ENCODE measurements at places on chromosomes 6 and 20. TPM values are rescaled to one million over a fixed set of nuclear protein-coding genes. Genes with fewer than 3 reads are reported as not detected.
A peak's percentile ranks its signal among the peaks of the same experiment; 100 is the strongest.

PRR18 gene
- total RNA-seq, result 0.94 TPM

HCK gene
- 30.8 TPM for total RNA-seq

PXMP4 gene
- total RNA-seq, result 47.5 TPM

HAO1 gene
- total RNA-seq, result not detected

MYT1 gene
- total RNA-seq, result not detected

DNA sequence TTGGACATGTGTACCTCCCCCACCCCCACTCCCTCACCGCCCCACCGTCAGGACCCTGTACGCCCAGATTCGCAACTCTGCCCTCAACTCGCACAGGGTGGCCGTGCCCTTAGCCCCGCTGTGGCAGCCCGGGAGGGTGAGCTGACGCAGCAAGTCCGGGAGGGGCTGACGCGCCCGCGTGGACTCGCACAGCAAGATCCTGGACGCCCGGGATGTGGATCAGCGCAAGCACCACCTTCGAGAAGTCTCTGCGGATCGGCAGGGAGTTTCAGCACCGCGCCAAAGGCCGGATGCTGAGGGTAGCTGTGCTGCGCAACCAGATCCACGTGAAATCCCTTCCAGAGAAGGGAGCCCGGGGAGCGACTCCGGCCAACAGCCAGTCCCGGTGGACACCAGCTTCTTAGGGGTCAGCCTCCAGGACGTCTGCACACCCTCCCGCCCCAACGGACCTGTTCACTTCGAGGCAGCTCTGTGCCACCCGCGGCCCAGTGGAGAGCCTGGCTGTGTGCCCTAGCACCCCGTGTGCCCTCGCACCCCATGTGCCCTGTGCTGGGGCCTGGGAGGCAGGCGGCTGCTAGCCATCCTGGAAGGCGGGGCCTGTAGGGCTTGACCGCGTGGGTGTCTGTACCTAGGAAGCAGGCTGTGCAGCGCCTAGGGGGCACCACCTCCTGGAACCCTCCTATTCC lies 6.7 kb upstream of the GJA10 start:
- peaks cover 28% of the 10 kb centered on the region for H3K27me3 ChIP-seq
- peak; percentile 74 for DNase-seq
- H3K36me3 ChIP-seq, result no peaks in the 10 kb centered on the region
- no peak overlapping the region for H3K4me3 ChIP-seq
- no peak overlapping the region for H3K27ac ChIP-seq
- H3K4me1 ChIP-seq, result no peaks in the 10 kb centered on the region

- peaks cover 11% of the 10 kb centered on the region for H3K4me1 ChIP-seq
- H3K4me3 ChIP-seq, result no peak within 1 kb of the TSS
- H3K27ac ChIP-seq, result no peak within 1 kb of the TSS
- DNase-seq, result peak; percentile 54
- H3K36me3 ChIP-seq, result no peaks in the 10 kb centered on the region
Observed at GRCh38 chr20:62219992-62220665, at the start of gene HRH3. TSS of gene HRH3 (minus strand) at chr20:62220278. CDS start at chr20:62219970, 308 bp downstream.

DNA sequence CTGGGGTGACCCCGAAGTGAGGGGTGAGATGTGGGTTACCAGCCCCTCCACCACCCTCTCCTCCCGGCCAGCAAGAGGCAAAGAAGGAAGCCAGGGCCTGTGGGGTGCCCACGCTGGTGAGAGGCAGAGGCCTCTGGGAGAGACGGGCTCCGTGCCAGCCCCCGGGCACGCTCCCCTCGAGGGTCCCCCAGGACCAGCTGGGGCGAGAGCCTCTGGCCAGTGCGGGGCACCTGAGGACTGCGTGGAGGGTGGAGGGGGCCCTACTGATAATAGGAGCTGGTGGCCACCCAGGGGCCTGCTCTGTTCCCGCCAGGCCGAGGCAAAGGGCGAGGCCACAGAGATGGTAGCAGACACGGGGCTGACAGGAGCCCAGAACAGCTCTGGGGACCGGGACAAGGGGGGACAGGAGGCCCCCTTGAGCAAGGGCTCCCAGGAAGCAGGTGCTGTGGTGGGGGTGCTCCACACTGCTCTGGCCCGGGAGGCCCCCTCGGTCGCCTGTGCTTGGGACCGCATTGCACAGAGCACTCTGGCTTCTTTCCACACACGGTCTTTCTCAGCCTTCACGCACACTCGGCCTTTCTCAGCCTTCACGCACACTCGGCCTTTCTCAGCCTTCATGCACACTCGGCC lies 226.9 kb downstream of the TTLL2 start:
- peaks cover 21% of the 10 kb centered on the region for H3K4me1 ChIP-seq
- no peak for DNase-seq
- no peaks in the 10 kb centered on the region for H3K27me3 ChIP-seq
- no peaks in the 10 kb centered on the region for H3K36me3 ChIP-seq
- H3K27ac ChIP-seq, result peak overlapping the region; percentile 14

DNA sequence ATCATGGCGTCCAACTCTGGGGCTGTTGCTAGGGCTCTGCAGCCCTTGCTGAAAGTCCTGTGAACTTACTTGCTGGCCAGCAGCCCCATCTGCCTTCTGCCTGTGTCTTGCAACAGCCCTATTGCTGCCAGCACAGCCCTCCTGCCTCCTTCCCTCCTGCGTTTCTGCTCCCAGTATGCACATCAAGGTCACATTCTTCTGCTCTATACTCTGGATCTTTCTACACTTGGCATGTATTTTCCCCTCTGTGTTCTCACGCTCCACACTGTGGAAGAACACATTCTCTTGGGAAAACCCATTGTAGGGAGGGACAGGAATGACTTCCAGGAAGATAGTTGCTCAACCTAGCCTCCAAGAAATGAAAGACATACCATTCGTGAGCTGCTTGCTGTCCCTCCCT lies 80.9 kb upstream of the PHACTR2 start:
- no peaks in the 10 kb centered on the region for H3K27me3 ChIP-seq
- no peak overlapping the region for H3K27ac ChIP-seq
- H3K4me1 ChIP-seq, result peaks cover 12% of the 10 kb centered on the region
- DNase-seq, result no peak
- H3K4me3 ChIP-seq, result no peak overlapping the region

GRCh38 chr20:50408526-50409364 lies 101.4 kb upstream of the PTPN1 start:
- no peaks in the 10 kb centered on the region for H3K4me1 ChIP-seq
- DNase-seq, result no peak
- no peaks in the 10 kb centered on the region for H3K27me3 ChIP-seq
- H3K4me3 ChIP-seq, result no peak overlapping the region
- H3K27ac ChIP-seq, result no peak overlapping the region
- no peaks in the 10 kb centered on the region for H3K36me3 ChIP-seq

DNA sequence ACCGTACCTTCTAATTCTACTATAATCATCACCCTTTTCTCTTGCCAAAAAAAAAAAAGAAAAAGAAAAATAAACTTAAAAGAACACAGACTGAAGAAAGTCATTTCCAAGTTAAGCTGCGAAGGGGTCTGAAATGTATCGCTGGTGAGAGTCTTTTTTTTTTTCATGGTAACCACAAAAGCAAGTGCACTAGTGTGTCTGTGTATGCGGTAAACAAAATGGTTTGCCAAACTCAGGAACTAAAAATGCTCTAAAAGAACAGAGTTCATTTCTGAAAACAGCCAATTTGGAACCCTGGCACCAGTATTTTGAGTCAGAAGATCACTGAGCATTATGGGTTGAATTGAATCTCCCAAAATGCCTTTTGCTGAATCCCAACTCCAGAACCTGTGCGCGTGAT lies 46.6 kb downstream of the CDH4 start:
- H3K27ac ChIP-seq, result no peak overlapping the region
- H3K36me3 ChIP-seq, result no peaks in the 10 kb centered on the region
- H3K27me3 ChIP-seq, result no peaks in the 10 kb centered on the region
- DNase-seq, result no peak

DNA sequence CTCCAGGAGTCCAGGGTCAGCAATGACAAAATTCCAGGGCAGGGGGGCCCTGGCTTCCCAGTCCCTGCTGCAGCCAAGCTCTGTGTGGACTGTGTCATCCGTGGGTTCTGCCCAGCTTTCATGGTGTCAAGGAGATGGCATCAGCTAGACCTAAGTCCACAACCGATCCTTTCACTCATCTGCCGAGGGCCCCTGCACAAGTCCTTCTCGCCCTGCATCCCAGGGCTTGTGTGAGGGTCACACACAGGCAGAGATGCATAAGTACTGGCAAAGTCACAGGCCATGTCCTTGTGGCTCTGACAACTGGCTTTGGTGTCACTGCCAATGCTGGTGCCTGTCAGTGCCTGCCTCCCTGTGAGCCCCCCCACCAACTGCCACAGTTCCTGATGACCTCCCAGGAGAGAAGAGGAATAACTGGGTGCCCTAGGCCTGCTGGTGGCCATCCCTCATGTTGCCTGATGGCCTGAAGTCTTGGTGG lies 181.4 kb upstream of the CST7 start:
- no peak overlapping the region for H3K4me3 ChIP-seq
- no peak overlapping the region for H3K27ac ChIP-seq
- no peaks in the 10 kb centered on the region for H3K27me3 ChIP-seq
- no peaks in the 10 kb centered on the region for H3K4me1 ChIP-seq
- H3K36me3 ChIP-seq, result no peaks in the 10 kb centered on the region

- DNase-seq, result no peak
- peak overlapping the region; percentile 34 for H3K27ac ChIP-seq
- peaks cover 17% of the 10 kb centered on the region for H3K27me3 ChIP-seq
- H3K4me1 ChIP-seq, result peaks cover 3% of the 10 kb centered on the region
Observed at GRCh38 chr6:42137194-42137753, 5.1 kb downstream of the C6orf132 start.

DNA sequence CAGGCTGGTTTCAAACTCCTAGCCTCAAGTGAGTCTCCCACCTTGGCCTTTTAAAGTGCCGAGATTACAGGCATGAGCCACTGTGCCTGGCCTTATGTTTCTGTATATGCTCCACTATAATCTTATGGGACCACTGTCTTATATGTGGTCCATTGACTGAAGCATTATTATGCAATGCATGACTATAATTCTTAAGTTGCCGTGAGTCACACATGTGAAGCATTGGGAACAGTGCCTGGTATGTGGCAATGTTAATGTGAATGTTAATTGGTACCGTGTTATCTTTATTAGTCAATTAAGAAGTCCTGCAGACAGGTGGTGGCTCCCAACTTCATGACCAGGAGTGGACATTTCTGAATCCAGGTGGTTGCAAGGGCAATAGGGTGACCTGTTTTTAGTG lies 14.7 kb upstream of the ASXL1 start:
- H3K4me3 ChIP-seq, result no peak overlapping the region
- H3K4me1 ChIP-seq, result peaks cover 9% of the 10 kb centered on the region
- no peaks in the 10 kb centered on the region for H3K27me3 ChIP-seq
- DNase-seq, result no peak
- H3K36me3 ChIP-seq, result no peaks in the 10 kb centered on the region

- no peak overlapping the region for H3K4me3 ChIP-seq
- no peak overlapping the region for H3K27ac ChIP-seq
- H3K27me3 ChIP-seq, result no peaks in the 10 kb centered on the region
Observed at GRCh38 chr20:12287575-12287974, 369.9 kb downstream of the BTBD3 start.

GRCh38 chr6:131721161-131721560 lies 10.3 kb upstream of the CTAGE9 start:
- no peaks in the 10 kb centered on the region for H3K27me3 ChIP-seq
- no peaks in the 10 kb centered on the region for H3K4me1 ChIP-seq
- no peaks in the 10 kb centered on the region for H3K36me3 ChIP-seq

GRCh38 chr6:93794166-93794565 lies 374.8 kb upstream of the EPHA7 start:
- no peaks in the 10 kb centered on the region for H3K27me3 ChIP-seq
- no peaks in the 10 kb centered on the region for H3K4me1 ChIP-seq
- no peaks in the 10 kb centered on the region for H3K36me3 ChIP-seq
- no peak overlapping the region for H3K27ac ChIP-seq
- DNase-seq, result no peak

DNA sequence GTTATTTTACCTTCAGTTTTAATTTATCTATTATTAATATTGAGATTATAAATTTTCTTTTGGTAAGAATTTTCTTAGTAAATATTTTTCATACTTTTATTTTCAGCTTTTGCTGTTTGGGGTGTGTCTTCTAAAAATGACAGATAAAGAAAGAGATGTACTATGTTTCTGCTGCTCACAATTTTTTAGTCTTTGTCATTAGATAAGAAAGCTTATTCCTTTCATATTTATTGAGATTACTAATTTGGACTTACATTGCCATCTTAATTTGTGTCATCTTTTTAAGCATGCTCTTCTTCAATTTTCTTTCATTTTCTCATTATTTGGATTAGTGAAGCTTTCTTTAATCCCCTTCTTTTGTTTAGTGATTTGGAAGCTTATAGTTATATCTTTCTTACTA lies 13.6 kb upstream of the PHACTR2 start:
- H3K36me3 ChIP-seq, result no peaks in the 10 kb centered on the region
- no peak for DNase-seq
- H3K4me1 ChIP-seq, result no peaks in the 10 kb centered on the region
- H3K4me3 ChIP-seq, result no peak overlapping the region

DNA sequence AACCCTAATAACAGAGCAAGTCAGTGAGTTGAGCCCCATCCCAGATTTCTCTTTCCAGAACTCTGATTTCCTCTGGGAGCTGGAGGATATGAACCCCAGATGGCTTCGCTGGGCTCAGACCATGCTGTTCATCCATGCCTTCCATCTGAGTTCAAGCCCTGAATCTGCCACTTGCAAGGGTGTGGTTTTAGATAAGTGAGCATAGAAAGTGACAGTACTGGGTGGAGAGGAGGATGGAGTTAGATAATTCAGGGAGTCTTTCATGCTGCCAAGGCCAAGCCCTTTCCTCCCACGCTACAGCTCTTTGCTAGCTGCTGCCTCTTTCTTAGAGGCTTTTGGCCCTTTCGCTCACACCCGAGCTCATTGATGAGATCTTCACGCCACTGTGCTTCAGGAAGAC lies 57.2 kb upstream of the MAFB start:
- H3K36me3 ChIP-seq, result no peaks in the 10 kb centered on the region
- peaks cover 3% of the 10 kb centered on the region for H3K4me1 ChIP-seq
- DNase-seq, result no peak
- no peak overlapping the region for H3K27ac ChIP-seq
- no peak overlapping the region for H3K4me3 ChIP-seq

GRCh38 chr6:157530126-157530525 lies 149.1 kb downstream of the ZDHHC14 start:
- DNase-seq, result no peak
- H3K36me3 ChIP-seq, result no peaks in the 10 kb centered on the region
- H3K4me1 ChIP-seq, result peaks cover 11% of the 10 kb centered on the region

DNA sequence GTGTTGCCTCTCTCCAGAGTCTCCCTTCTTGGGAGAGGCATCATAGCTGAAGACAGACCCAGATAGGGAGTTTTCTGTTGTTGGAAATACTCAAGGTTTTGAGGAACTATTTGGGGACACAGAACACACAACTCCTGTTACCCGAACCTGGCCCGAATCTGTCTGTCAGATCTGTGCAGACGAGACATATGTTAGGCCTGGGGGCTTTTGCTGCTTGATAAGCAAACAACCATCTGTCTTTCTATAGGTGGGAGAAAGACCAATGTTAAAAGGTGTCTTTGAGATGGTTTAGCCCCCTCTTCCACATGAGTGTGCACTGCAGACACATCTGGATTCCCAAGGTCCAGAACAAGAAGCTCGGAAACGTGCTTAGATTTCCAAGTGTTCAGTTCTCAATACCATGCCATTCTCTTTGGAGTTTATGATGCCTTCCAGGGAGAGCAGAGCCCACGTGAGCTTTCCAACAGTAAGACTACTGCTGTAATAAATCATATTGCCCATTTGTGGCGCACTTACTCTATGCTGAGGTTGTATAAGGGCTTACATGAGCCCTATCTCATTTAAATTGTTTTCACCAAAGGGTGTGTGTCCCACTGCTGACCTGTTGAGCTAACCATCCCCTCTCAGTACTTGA lies 3.8 kb upstream of the STX16 start:
- peaks cover 8% of the 10 kb centered on the region for H3K4me1 ChIP-seq
- no peak overlapping the region for H3K4me3 ChIP-seq
- peaks cover 8% of the 10 kb centered on the region for H3K27me3 ChIP-seq
- no peak for DNase-seq
- H3K36me3 ChIP-seq, result no peaks in the 10 kb centered on the region

Measured in left lung (tissue), 14 donors.